ENCODE measurements at places on chromosomes 5 and 9. TPM values are rescaled to one million over a fixed set of nuclear protein-coding genes. Genes with fewer than 3 reads are reported as not detected.

PLEKHG4B gene
- total RNA-seq: 0.10 TPM

SLC25A2 gene
- total RNA-seq: 3.6 TPM

DNA sequence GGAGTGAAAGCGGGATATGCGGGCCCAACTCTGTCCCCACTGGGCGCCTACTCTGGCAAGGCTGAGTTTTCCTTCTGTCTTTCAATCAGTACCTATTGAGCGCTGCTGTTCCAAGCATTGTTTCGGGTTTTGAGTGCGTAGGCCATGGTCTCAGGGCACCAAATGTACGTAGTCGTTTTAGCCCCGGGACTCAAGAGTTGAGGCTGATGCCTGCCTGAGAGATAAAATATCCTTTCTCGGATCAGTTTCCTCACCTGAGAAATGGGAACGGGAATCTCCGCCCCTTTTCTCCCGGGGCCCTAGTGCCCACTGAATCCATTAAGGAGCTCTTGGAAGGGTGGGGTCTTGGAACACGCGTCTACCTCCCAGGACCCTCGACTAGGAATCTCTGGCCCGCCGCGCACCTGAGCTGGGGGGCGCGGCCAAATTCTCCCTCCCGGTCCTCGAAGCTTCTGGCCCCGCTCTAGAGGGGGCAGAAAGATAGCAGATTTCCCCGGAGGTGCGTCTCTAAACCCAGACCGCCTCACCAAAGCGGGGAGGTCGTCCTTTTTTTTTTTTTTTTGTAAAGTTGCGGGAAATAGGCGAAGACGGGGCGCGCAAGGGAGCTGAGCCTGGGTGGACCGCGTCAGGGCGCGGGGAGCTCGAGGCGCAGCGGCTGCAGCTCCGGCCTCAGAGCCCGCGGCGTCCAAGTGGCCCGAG is 494 bp upstream of the CXXC5 start:
- peak overlapping the region; percentile 98 for H3K4me3 ChIP-seq
- H3K27me3 ChIP-seq: no peaks in the 10 kb centered on the region
- peaks cover 3% of the 10 kb centered on the region for H3K36me3 ChIP-seq
- H3K27ac ChIP-seq: no peak overlapping the region
- H3K4me1 ChIP-seq: peaks cover 45% of the 10 kb centered on the region
- DNase-seq: peak; percentile 44

LCN6 gene
- total RNA-seq: not detected

QRFP gene
- not detected for total RNA-seq

DNA sequence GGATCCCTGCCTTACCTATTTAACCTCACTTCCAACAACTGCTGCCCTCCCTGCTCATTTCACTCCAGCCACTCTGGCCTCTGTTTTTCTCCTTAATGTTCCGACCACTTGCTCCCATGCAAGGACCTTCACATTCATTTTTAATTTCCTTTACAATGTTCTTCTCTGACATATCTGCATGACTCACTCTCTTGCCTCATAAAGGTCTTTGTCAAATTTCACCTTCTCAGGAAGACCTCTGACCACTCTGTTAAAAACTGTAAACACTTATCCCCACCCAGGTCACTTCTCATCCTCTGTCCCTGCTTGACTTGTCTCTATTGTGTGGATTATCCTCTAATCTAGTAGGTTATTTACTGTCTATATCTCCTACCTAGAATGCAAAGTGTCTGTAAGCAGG is 751.2 kb downstream of the BRINP1 start:
- H3K27ac ChIP-seq: no peak overlapping the region
- no peak for DNase-seq
- H3K4me3 ChIP-seq: no peak overlapping the region
- no peaks in the 10 kb centered on the region for H3K36me3 ChIP-seq

GGTA1 gene
- not detected for total RNA-seq

GRCh38 chr9:90074316-90074962 is 469.6 kb downstream of the GADD45G start:
- H3K4me3 ChIP-seq: no peak overlapping the region
- H3K27ac ChIP-seq: no peak overlapping the region
- peaks cover 20% of the 10 kb centered on the region for H3K4me1 ChIP-seq
- no peaks in the 10 kb centered on the region for H3K36me3 ChIP-seq
- DNase-seq: no peak

TLE1 gene
- 33.5 TPM for total RNA-seq

DNA sequence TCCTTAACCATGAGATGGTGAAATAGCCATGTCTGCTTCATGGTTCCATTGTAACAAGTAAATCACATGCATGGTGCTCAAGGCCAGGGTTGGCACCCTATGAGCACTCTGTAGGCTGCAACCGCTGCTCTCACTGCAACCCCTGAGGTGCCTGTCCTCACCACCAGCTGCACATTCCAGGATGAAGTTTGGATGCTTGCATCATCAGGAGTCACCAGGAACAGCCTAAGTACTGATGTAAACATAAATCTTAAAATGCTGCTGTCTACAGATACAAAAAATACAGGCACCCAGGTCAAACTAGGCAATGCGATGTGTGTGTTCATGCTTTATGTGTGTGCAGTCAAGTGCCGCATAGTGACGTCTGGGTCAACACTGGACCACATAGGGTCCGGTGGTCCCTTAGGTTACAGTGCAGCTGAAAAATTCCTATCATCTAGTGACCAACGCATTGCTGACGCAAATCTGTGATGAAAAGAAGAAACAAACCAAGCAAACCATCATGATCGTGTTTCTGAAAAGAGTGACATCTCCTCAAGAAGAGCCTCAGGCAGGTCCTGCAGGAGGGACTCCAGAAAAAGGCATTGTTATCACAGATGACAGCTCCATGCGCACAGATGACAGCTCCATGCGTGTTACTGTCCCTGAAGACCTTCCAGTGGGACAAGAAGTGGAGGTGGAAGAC is 234.8 kb downstream of the AUH start:
- DNase-seq: no peak
- H3K36me3 ChIP-seq: no peaks in the 10 kb centered on the region
- H3K27me3 ChIP-seq: no peaks in the 10 kb centered on the region
- H3K4me1 ChIP-seq: no peaks in the 10 kb centered on the region

GDA gene
- total RNA-seq: not detected

DNA sequence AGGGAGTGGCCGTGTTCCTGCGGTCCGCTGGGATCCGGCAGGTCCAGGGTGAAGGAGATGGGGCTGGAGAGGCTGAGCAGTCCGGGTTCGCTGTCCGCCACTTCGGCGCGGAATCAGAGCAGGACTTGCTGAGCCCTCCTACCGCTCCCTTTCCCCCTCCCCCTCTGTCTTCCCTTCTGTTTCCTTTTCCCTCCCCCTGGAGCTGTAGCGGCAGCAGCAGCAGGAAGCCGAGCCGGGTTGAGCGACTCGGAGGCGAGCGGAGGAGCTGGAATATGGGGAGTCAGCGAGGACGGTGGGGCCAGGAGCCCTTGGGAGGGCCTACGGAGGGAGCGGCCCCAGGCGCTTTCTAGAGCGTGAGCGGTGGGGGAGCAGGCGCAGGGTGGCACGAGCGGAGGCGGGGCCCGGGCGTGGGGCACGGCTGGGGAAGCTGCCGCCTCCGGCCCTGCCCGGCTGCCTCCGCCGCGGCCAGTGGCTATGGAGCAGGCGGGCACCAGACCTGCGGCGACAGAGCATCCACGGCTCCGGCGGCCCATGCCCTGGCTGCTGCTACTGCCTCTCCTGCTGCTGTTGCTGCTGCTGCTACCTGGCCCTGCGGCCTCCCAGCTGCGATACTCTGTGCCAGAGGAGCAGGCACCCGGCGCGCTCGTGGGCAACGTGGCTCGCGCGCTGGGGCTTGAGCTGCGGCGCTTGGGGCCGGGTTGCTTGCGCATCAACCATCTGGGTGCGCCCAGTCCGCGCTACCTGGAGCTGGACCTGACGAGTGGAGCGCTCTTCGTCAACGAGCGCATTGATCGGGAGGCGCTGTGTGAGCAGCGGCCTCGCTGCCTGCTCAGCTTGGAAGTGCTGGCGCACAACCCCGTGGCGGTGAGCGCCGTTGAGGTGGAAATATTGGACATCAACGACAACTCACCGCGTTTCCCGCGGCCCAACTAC is at the start of gene PCDHAC2:
Gene PCDHAC2 (plus strand): TSS at position 184 of the 933 bp plus-strand sequence. CDS start 291 bp downstream, at position 475.
- no peak for DNase-seq
- no peak within 1 kb of the TSS for H3K4me3 ChIP-seq
- H3K36me3 ChIP-seq: no peaks in the 10 kb centered on the region
- no peaks in the 10 kb centered on the region for H3K4me1 ChIP-seq

DNA sequence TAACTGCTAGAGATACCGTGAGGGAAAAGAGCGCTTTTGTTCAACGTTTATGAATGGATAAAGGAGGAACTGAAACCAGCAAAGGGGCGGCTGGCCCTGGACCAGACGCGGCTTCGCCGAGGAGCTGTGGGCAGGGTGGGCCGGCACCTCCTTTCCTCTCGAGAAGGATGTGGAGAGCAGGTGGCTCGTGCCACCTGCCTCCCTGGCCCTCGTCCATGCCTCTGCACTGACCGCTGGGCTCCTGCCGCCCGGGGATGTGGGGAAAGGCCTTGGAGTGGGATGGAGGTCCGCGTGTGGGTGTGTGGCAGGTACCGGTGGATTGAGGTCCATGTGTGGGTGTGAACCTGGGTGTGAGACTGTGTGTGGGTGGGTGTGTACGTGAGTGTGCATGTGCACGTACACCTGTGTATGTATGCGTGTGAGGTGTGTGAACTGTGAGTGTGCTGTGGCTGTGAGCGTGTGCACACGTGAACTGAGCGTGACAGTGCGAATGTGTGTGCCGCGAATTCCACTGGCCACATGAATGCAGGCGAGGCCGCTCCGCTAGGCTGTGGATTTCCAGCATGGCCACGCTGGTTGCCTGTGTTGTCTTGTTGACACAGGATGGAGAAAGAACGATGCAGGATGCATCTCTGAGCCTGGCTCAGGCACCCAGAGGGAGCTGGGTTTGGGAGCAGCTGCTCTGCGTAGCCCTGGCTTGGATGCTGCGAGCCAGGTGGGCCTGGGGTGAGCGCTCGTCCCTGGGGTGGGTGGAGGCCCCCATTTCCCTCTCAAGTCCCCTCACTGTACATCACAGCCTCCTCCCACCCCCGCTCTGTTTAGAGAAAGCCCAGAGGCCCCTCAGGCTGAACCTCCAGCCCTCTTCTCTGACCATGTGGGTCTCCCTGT is 4.4 kb upstream of the CEP72 start:
- no peak overlapping the region for H3K27ac ChIP-seq
- no peaks in the 10 kb centered on the region for H3K36me3 ChIP-seq
- peaks cover 20% of the 10 kb centered on the region for H3K4me1 ChIP-seq
- no peak overlapping the region for H3K4me3 ChIP-seq

FOXI1 gene
- not detected for total RNA-seq

DNA sequence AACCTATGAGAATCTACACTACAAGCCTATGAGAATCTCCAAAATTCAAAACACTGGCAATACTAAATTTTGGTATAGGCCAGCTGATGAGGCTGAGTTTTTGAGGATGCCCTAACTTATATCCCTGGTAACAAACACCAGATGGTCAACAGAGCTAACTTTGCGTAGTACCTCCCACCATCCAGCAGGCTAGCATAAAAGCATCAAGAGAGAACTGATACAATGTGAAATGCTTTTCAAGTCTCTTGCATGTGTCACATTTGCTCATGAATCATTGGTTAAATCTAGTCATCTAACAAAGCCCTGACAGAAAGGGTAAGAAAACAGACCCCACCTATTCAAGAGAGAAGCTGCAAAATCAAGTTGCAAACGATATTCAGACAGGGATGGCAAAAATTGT is 1609.7 kb upstream of the CDH9 start:
- no peak overlapping the region for H3K4me3 ChIP-seq
- DNase-seq: no peak
- no peaks in the 10 kb centered on the region for H3K4me1 ChIP-seq
- no peaks in the 10 kb centered on the region for H3K36me3 ChIP-seq
- no peaks in the 10 kb centered on the region for H3K27me3 ChIP-seq

GRCh38 chr5:172410662-172411483 is 43.5 kb downstream of the SH3PXD2B start:
- no peaks in the 10 kb centered on the region for H3K4me1 ChIP-seq
- H3K27ac ChIP-seq: no peak overlapping the region
- H3K4me3 ChIP-seq: no peak overlapping the region
- DNase-seq: no peak
- H3K27me3 ChIP-seq: peaks cover 6% of the 10 kb centered on the region

GRCh38 chr5:20678386-20678785 is 690.4 kb upstream of the CDH18 start:
- H3K27ac ChIP-seq: no peak overlapping the region
- DNase-seq: no peak
- H3K4me1 ChIP-seq: no peaks in the 10 kb centered on the region

GRCh38 chr5:142512043-142513042 is 173.5 kb downstream of the FGF1 start:
- H3K36me3 ChIP-seq: no peaks in the 10 kb centered on the region
- H3K4me3 ChIP-seq: no peak overlapping the region
- peaks cover 6% of the 10 kb centered on the region for H3K27me3 ChIP-seq
- DNase-seq: no peak
- H3K27ac ChIP-seq: no peak overlapping the region

GRCh38 chr5:64971513-64971912 is 202.8 kb downstream of the CWC27 start:
- peak; percentile 28 for DNase-seq
- no peak overlapping the region for H3K4me3 ChIP-seq
- H3K4me1 ChIP-seq: no peaks in the 10 kb centered on the region
- no peaks in the 10 kb centered on the region for H3K27me3 ChIP-seq
- H3K27ac ChIP-seq: no peak overlapping the region
- H3K36me3 ChIP-seq: peaks cover 8% of the 10 kb centered on the region

DNA sequence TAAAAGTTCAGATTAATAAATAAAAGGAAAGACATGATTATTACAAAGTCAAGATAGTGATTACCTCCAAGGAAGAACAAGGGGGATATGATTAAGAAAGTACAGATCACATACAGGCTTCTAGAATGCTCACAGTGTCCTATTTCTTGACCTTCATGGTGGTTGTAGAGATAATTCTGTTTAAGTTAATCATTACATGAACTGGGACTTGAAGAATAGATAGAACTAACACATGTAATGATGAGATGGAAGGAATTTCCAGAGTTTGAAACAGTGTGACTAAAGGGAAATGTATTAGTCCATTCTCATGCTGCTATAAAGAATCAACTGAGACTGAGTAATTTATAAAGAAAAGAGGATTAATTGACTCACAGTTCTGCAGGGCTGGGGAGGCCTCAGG is 72.7 kb downstream of the LURAP1L start:
- no peaks in the 10 kb centered on the region for H3K36me3 ChIP-seq
- DNase-seq: no peak
- H3K27ac ChIP-seq: no peak overlapping the region
- no peaks in the 10 kb centered on the region for H3K4me1 ChIP-seq
- H3K27me3 ChIP-seq: no peaks in the 10 kb centered on the region

PLPP7 gene
- total RNA-seq: 2.9 TPM

ANKRD34B gene
- not detected for total RNA-seq

SLCO6A1 gene
- total RNA-seq: not detected

- DNase-seq: no peak
- no peak overlapping the region for H3K27ac ChIP-seq
- no peaks in the 10 kb centered on the region for H3K36me3 ChIP-seq
- peaks cover 21% of the 10 kb centered on the region for H3K27me3 ChIP-seq
- no peaks in the 10 kb centered on the region for H3K4me1 ChIP-seq
Measured at GRCh38 chr5:174718880-174719610, 5.3 kb upstream of the MSX2 start.

GRCh38 chr9:35611230-35611797 is 6.3 kb downstream of the TESK1 start:
- DNase-seq: peak; percentile 72
- peak overlapping the region; percentile 45 for H3K27ac ChIP-seq
- peaks cover 26% of the 10 kb centered on the region for H3K36me3 ChIP-seq

- no peak for DNase-seq
- H3K4me1 ChIP-seq: no peaks in the 10 kb centered on the region
- H3K27ac ChIP-seq: no peak overlapping the region
- no peak overlapping the region for H3K4me3 ChIP-seq
Measured at GRCh38 chr9:92614763-92615461, 55.0 kb downstream of the IPPK start.
